Stimulated activated CD8-positive, alpha-beta memory T cell treated with anti-CD3 and anti-CD28 coated beads, Interleukin-4, amount 100 ng/mL, for 4 hours (primary cell): ENCODE measurements at places on chromosomes 5 and 9.

- no peak for DNase-seq
Measured at GRCh38 chr9:27279611-27280010, 17.3 kb downstream of the EQTN start.

DNA sequence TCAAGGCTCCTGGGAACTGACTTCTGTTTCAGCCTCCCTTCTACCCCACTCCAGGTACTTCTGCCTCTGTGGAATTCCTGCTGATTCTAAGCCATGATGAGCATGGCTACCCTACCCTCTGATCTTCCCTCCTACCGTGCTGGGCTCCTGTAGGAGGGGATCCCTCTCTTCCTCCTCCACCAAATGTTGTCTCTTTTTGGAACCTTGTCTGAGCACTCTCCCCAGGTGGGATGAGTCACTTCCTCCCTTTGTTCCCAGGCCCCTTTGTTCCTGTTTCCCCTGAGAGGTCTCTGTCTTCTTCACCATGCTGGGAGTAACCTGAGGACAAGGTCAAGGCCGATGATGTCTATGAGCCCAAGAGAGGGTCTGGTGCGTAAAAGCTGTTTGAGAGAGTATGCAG is 213.2 kb downstream of the GABBR2 start:
- DNase-seq, result no peak

DNA sequence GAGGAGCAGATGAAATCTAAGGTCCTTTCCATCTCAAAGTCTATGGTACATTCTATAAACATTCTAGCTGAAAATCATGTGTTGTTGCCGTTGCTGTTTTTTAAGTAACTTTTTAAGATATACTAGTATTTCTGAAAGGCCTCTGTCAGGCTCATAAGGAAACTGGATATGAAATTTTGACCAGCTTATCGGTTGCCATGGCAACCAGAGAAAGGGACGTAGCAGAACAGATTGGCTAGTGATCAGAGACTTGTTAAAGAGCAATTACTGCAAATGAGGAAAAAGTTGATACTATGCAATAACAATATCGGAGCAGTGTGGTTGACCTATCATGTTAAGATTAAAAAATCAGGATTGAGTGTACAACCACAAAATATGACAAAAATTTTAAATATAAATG is 57.0 kb upstream of the RNF180 start:
- no peak for DNase-seq

DNA sequence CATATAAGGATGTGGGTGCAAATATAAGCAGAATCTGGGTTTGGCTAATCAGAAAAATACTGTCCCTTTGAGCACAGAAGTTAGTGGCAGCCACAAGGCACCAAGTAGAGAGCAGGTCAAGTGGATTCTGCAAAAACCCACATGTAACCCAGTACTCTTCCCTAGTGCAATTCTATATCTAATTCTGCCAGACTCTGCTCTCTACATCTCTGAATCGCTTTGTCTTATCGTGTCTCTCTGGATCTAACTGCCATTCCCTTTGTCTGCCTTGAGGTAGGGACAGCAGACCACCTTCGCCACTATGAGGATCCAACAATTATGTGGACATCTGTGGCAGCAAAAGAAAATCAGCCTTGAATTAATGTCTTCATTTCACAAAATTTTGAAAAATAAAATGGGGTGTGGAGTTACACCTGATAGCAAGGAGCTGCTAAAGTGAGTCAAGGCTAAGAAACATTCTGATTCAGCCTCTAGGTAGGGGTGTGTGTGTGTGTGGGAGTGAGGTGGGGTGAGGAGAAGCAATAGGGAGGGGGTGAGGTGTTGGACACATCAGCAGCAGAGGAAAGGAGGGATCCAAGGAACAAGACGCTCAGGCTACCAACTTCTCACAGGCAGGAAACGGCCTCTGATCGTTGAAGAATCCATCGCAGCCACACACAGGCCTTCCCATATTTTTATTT is 33.7 kb upstream of the ZNF366 start:
- no peak for DNase-seq

- peak; percentile 52 for DNase-seq
Measured at GRCh38 chr5:175652741-175653663, 4.9 kb upstream of the HRH2 start.

DNA sequence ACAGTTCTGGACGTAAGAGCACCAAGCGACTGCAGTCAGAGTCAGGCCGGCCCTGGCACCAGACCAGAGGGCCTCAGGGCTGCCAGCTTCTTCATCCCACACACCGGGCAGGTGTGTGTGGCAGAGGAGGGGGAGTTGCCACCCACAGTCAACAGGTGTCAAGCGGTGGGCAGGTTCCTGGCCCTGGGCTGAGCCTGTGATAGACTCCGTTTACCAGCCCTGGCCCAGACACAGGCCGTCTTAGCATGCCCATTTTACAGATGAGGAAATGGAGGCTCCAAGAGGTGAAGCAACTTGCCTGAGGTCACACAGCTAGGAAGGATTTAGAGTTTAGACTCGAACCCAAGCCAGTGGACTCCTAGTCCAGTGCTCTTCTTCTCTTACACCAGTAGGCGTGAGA is 71.8 kb downstream of the HMCN2 start:
- DNase-seq, result no peak

DNA sequence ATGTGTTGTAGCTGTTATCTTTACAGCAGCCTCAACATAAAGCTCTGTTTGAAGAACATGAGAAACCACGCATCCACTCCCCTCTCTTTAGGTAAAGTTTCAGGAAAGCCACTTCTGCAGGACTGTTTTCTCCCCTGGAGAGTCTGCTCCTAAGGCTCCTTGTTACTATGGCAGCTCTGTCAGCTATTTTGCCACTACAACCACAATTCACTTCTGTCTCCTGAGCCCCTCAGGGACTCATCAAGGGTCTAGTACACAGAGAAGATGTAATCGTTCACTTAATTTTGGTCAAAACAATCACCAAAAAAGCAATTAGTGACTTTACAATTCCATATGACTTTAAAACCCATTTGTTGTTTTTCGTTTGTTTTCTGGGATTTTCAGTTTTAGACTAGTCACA is 157.7 kb downstream of the FBN2 start:
- DNase-seq, result no peak

DNA sequence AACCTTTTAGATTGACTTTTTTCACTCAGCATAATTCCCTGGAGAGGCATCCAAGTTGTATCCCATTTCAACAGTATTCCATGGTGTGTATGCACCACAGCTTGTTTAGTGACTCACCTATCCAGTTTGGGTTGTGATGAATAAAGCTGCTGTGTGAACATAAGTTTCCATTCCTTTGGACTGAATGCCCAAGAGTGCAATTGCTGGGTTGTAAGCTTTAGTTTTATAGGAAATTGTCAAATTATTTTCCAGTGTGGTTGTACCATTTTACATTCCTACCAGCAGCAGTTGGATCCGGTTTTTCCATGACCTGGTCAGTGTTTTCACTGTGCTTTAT is 60.9 kb upstream of the TMED7 start:
- DNase-seq, result no peak

DNA sequence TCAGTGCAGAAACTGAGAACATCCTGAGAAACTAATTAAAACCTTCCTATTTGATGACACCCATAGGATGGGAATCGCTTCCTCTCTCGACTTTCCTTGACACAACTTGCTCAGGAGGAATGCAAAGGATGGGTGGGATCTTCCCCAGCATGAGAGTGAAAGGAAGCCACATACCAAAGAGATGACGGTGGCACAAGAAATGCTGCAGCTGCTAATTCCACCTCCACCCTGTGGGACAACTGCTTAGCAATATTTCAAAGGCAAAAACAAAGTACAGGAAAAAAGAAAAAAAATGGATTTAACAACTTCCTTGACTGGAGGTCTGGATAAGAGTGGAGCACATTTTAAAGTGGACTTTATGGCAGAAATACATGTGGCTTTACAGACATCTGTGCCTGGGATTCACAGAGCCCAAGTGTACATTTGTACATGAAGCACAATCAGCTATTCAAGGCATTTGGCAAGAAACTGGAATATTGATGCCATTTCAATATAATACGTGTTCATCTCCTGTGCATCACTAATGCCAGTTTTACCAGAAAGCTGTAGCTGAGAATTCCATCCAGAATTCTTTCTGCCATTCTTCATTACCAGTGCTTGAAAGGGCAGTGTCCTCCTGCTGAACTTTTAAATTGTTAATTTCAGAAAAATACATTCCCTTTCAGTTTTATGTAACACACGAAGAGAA is 359.2 kb upstream of the ACTBL2 start:
- no peak for DNase-seq

- no peak for DNase-seq
Measured at GRCh38 chr9:30310711-30311110, 2073.7 kb upstream of the ACO1 start.

GRCh38 chr5:134077926-134078580 is 36.4 kb upstream of the TCF7 start:
- DNase-seq, result no peak

DNA sequence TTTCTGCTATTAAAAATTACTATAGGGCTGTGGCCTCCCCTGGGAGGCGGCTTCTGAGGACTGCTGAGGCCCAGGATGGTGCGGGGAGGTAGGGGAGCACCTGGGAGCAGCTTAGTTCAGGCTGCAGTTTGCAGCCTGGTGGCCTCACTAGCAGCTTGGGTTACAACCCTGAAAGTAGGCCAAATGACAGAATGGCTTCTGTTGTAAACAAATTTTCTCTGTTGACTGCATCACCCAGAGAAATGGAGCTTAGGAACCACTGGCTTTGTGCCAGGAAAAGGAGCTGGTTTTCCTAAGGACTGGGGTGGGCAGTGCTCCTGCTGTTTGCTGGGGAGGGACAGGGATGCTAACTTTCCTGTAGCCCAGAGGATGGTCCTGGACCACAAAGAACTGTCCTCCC is 130.3 kb downstream of the ENTREP1 start:
- DNase-seq, result no peak

DNA sequence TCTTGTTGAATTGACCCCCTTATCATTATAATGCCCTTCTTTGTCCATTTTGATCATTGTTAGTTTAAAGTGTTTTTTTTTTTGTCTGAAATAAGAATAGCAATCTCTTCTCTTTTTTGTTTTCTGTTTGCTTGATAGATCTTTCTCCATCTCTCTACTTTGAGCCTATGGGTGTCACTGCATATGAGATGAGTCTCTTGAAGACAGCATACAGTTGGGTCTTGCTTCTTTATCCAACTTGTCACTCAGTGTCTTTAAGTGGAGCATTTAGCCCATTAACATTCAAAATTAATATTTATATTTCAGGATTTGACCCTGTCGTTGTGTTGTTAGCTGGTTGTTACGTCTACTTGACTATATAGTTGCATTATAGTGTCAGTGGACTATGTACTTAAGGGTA is 135.4 kb downstream of the HMHB1 start:
- DNase-seq, result no peak

GRCh38 chr9:111630182-111630963 is 761 bp upstream of the DNAJC25 start:
- DNase-seq, result no peak

GRCh38 chr9:2876726-2877125 is 32.8 kb upstream of the PUM3 start:
- DNase-seq, result no peak

DNA sequence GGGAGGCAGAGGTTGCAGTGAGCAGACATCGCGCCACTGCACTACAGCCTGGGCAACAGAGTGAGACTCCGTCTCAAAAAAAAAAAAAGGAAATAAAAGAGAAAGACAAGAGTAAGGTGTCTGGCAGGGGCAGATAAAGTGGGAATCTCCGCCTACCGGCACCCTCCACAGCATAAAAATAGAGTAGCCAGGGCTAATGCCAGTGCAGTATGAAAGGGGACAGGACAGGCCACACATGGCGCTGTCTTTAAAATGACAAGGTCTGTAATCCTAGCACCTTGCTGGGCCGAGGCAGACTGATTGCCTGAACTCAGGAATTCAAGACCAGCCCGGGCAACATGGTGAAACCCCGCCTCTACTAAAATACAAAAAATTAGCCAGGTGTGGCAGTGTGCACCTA is 7.8 kb downstream of the BICD2 start:
- DNase-seq, result no peak

DNA sequence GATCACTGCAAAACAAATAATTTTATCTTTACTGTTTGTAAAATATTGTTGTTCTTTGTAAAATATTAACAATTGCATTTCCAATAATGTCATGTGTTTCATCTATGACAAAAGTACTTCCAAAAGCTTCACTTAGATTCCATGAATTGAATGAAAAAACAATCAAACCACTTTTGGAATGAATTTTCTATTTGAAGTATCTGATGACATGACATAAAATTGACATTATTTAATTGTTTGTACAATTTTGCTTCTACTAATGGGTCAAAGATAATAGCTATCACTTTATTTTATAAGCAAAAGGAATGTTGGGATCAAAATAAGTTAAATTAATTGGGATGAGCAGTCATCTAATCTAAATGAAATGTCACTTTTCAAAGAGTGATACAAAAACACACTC is 684.3 kb downstream of the NR2F1-AS1 start:
- DNase-seq, result no peak

- no peak for DNase-seq
Measured at GRCh38 chr9:88998503-88998902, 7.2 kb downstream of the S1PR3 start.

DNA sequence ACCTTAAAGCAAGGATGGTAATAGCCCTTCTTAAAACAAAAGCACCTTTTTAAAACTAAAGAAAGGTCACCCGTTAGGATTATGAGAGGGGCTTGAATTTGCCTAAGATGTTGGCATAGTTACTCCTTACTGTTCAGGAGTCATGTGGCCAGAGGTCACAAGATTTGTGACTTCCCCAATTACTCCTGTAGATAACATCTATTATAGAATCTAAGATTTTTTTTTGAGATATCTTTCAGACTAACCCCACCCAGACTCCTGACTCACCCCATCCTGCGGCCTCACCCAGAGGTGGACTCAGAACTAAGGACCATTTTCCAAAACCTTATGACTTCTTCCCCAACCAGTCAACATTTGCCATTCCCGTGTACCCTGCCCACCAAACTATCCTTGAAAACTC is 2.4 kb downstream of the CD180 start:
- DNase-seq, result no peak

GRCh38 chr9:98327249-98327561 is 71.8 kb upstream of the TBC1D2 start:
- no peak for DNase-seq

DNA sequence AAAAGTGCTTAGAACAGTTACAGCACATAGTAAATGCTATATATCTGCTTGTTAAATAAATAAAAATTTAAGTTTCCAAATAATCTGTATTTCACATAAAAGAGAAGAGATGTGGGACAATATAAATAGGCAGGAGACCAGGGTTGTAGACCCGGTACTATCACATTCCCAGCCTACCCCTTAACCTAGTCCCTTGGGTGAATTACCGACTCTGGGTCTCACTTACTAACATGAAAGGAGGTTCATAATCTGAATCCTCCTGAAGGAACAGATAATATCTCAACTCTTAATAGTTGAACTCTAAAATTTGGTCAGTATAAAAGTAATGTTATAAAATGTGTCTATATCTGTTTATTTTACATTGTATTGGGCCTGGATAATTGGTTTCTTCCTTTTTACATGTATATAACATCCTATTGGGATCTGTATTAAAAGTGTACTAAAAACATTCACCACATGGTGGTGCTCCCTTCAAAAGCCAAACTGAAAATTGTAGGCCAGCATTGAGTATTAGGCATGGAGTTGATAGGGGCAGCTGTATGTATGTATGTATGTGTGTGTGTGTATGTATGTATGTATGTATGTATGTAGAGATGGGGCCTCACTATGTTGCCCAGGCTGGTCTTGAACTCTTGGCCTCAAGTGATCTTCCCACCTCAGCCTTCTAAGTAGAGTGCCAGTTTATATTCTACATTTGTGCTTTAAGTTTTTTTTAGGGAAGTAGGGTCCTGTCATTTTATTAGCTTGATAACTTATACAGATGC is 64.2 kb upstream of the ABL1 start:
- no peak for DNase-seq
